ENCODE measurements at places on chromosomes 1 and 21.

DNA sequence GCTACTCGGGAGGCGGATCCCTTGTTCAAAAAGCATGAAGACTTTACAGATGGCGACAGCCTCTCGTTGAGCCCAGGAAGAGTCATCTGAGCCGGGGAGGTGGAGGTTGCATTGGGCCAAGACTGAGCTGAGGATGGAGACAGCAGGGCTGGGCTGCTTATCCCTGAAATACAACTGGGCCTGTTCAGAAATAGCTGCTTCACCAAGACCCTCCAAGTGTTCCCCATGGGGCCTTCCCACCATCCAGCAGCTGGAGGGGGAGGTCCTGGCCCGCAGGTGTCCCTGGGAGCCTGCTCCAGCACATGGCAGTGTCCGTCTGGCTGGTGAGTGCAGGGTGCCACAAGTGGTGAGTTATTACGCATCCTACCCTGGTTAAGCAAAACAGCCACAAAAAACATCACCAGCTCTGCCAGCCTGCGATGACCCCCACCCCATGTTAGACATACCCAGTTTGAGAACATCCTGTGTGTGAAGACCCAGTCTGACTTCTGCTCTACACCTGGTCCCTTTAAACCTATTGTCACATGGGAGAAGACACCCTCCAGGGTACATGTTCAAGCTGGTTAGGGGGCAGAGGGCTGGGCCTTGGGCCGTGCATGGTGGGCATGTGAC is 93.1 kb upstream of the TMPRSS2 start:
- no peak for DNase-seq

DNA sequence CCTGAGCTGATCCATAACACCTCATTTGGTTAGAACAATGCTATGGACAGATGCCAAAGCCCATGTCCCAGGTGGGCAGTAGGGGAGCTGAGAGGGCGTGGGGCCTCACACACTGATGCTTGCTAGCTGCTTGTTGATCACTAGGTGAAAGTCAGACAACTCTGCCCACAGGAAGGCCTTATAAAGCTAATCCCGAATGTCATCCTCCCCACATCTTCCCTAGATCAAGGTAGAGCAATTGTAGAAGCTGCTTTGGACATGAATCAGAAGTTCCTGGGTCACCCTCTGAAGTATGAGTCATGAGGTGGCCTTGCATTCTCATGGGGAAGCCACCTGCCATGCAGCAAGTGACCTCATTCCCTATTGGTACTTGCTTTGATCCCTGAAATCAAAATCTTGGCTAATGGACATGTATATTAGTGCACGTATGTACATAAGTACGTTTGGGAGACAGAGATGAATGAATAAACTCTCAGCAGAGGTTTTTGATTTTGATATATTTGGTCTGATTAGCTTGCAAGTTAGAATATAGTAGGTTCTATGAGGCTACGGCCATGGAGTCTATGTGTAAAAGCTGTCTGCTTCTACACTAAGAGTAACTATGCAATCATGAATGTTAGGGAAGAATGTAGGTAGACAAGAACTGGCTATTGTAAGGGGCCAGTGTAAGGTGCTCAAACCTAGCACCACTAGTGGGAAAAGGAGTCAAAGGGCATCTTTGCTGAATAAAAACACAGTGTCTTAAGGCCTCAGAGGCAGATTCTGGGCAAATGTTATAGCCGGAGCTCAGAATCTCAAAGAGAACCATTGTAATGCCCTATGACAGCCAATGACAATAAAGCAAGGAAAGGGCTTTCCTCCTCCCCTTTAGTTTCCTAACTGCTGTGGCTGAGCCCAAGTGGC is 52.6 kb downstream of the ABCA4 start:
- peak; percentile 65 for DNase-seq

DNA sequence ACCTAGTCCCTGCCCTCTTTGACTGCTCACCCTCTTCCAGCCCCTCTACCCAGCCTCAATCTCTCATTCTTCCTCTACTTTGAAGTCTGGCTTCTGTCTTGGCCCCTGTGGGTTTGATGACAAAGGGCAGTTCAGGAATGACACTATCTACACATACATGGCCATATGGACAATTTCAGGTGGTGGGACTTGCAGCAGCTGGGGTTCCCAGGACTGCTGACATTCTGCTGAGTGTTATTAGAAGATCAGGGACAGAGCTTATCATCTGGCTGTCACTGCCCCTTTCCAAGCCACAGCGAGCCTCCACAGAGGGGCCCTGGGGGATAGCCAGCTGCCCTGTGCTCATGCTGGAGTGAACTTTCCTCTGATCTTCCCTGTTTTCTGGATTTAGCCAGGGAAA is 97.4 kb upstream of the IPO9 start:
- DNase-seq = no peak

DNA sequence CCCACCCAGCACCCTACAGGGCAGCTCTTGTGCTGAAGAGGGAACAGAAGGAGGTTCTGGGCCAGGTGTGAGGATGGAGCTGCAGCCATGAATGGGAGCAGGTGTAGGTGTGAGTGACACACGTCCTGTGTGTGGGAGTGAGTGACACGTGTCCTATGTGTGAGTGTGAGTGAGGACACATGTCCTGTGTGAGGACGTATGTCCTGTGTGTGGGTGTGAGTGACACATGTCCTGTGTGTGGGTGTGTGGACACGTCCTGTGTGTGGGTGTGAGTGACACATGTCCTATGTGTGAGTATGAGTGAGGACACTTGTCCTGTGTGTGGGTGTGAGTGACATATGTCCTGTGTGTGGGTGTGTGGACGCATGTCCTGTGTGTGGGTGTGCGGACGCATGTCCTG is 26.4 kb downstream of the MEGF6 start:
- DNase-seq = no peak

- DNase-seq = peak; percentile 19
Measured at GRCh38 chr1:213947200-213947801, 40.5 kb upstream of the PROX1 start.

DNA sequence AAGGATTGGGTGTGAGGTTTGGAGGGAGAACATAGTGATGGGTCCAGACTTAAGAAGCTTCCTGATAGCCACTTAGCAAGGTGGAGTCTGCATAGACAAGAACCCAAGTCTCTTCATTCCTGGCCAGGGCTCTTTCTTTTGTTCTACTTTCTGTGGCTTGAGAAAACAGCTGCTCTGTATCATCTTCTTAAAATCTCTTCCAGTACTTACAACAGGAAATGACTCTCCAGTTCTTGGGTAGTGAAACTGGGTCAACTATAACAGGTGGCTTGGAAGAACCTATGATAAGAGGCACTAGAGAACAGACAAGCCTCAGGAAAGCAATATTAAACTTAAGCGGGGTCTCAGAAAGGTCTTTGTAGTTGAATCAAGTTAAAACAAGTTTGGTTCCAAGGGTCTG is 148.1 kb upstream of the USP24 start:
- DNase-seq = no peak

DNA sequence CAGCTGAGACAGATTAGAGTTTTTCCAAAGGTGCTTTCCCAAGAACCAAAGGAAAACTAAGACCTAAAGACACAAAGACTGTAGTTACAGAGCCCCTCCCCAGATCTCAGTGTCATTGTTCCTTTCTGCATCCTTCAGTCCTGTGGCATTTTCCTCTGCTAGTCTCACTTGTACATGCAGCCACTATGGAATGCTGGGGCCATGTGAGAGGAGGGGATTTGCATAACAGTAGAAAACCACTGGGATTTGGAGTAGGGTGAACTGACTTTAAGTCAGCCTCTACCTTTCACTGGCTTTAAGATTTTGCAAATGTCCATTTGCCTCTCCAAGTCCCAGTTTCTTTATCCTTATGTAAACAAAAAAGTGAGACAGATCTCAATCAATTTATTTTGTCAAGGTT is 119.4 kb upstream of the F3 start:
- no peak for DNase-seq

- DNase-seq = no peak
Measured at GRCh38 chr1:61157468-61157987, 75.2 kb downstream of the NFIA start.

GRCh38 chr1:37931102-37931360 is 15.8 kb downstream of the INPP5B start:
- DNase-seq = no peak

- DNase-seq = no peak
Measured at GRCh38 chr1:87866416-87866815, 537.7 kb downstream of the LMO4 start.

DNA sequence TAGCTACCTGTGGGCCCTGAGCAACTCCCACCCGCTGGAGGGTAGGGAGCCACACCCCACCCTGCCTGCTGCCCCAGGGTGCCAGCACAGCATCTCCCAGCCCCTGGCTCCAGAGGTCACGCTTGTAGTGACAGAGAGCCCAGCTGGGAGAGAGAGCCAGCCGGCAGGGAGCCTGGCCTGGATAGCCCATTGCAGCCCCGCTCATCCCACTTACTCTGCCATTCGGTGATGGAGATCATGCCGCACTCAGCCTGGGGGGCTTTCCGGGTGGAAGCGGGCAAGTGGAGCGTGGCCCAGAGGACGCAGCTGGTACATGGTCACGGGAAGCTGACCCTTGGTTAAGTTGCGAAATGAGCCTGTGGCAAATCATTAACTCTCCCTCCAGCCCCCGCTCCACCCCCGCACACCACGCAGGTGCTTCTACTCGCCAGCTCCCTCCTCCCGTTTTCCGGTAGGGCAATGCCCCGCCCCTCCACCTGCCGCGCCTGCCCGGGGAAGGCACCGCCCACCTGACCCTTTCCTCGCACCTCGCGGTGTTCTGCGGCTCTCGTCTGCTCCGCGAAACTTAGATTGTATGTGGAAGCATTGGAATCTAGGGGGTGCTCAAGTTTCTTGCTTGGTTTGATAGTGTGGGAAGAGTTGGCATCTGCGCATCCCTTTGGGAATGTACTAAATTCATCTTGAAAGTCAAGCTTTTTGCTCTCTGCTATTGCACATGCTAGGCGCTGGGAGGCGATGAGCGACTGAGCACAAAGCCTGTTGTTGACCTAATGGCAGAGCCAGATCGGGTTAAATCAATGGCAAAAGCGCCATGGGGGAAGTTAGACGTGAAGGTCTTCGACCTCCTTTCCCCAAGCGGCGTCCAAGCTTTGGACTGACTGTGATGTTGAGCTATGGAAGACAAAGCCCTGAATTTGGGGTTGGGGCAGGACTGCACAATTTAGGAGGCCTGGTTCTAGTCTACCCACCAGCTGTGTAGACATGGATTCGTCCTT is at the start of gene GOLT1A:
Gene GOLT1A, minus strand, starts transcription at position 321 of the 995 bp plus-strand sequence. Its CDS starts 82 bp downstream, at position 239.
- DNase-seq = no peak

DNA sequence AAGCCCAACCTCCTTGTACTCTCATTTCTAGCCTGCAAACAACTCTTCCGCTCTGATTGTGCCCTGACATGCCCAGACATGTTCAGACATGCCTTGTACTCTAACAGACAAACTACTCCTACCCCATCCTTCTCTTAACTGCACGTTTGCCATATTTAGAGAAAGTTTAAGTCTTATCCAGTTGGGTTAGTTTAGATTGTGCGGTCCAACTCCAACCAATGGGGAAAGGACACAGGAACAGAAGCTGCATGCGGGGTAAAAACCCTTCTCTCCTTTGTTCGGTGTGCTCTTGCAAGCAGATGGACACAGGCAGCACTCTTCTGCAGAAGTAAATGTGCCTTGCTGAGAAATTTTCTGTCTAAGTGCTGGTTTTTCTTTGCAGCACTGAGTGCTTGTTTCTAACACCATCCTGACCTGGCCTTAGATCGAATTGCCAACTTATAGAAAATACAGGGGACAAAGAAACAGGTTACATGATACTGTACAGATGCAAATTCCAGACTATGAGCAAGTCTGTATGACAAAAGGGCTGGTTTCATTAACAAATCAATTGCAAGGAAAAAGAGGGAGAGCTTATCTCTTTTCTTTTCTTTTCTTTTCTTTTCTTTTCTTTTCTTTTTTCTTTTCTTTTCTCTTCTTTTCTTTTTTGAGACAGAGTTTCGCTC is 35.8 kb upstream of the IFNGR2 start:
- DNase-seq = no peak

- no peak for DNase-seq
Measured at GRCh38 chr1:22188914-22189313, 46.0 kb upstream of the WNT4 start.

- no peak for DNase-seq
Measured at GRCh38 chr1:165635329-165635728, 4.3 kb downstream of the MGST3 start.

- no peak for DNase-seq
Measured at GRCh38 chr1:19654386-19654785, 10.3 kb downstream of the NBL1 start.

GRCh38 chr21:26093122-26093521 is 77.4 kb downstream of the APP start:
- DNase-seq = no peak

DNA sequence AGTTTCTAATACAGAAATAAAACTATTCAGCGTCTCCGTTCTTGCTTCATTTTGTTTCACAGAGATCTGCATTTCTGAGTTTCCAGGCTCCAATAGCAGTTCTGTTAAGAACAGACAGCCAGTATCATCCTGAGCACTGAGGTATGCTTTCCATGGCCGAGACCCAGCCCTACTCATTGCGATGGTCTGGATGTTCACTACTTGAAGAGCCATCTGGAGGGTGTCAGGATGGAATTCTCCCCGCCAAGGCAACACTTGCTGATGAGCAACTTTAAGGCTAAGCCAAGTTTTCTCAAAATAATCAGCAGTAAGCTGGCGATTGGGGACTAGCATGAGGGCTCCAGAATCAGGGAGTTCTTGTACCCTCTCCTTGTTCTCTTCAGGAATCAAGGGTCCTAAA is 7.7 kb upstream of the BCL2L15 start:
- no peak for DNase-seq

DNA sequence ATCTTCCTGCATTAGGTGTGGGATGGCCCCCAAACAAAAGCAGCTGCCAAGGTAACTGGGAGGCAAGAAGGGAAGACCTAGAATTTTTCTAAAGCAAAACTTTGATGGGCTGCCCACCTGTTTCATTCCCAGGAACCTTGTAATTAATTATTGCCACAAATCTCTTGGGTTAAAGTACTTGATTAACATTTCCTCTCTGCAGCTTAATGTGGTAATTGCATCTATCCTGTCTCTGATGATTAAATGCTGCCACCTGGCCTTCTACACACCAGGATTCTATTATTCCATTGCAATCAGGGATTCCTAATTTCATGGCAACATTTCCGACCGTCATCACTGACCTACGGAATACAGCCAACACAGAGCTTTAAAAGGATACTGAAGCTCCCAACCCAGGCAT is 68.3 kb upstream of the RC3H1 start:
- DNase-seq = no peak

DNA sequence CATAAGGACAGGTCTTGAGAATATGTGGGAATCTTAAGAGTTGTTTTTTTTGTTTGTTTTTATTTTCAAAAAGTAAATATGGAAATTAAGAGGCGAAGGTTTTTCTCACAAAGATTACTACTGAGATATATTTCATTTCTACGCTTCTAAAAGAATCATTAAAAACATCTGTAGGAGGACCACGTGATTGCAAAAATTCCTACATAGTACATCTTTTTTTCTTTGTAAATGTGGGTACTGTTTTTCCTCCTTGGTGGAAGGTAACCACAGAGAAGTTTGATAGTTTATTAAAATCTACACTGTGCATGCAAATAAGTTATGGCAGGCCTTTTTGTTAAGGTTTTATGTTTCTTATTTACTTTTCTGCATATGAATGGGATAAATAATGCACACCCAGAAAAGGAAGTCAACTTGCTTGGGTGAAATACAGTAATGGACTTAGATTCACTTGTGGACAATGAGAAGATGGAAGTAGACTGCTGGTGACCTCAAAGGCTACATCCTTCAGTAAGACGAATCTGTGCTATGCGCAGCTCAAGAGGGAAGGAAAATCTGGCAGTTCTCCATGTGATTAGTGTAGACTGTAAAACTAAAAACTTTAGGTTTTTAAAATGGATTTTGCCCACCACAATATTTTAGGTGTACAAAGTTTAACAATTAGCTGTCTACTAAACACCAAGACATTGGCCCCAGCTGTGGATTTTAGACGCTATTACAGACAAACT is 2.0 kb downstream of the AK5 start:
- DNase-seq = no peak

GRCh38 chr1:240029418-240029817 is 62.3 kb upstream of the FMN2 start:
- DNase-seq = no peak
